Mesenchymal stem cell (in vitro differentiated cells and primary cell): ENCODE measurements at places on chromosomes 1 and 21.
A peak's percentile ranks its signal among the peaks of the same experiment; 100 is the strongest.

- DNase-seq = no peak
Observed at GRCh38 chr1:172578586-172578985, 45.6 kb downstream of the SUCO start.

- no peak for DNase-seq
Observed at GRCh38 chr1:218869276-218869675, 304.4 kb upstream of the LYPLAL1 start.

DNA sequence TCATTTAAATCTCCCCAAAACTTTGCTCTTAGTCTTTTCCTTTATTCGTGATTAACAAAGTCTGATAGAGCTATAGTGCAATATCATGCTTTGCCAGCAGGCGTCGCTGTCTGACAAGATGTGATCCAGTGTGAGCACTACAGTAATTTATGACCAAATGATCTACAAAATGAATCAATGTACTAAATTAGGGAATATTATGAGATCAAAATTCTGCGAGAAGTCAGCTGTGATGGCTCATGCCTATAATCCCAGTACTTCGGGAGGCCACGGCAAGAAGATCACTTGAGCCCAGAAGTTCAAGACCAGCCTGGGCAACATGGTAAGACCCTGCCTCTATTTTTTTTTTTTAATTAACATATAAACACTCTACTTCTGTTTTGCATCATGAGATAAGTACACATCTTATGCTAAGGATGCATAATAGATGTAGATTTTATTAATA lies 3.6 kb upstream of the SPSB1 start:
- DNase-seq = peak; percentile 77

DNA sequence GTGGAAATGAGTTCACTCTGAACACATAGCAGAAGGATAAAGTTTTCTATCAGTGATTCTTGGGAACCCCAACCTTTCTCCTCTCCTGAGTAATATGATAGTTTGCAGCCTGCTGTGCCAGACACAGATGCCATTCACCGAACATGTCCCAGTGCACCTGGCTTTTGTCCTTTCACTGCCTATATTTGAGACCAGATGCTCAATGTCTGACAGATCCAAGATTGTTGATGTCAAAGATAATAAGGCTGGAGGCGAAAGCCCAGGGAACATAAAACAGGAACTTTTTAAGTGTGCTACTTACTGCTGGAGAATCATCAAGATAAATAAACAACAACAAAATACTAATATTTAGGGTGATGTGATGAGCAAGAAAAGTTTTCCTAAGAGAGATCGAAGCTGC lies 139.3 kb downstream of the TIAM1 start:
- DNase-seq = no peak

DNA sequence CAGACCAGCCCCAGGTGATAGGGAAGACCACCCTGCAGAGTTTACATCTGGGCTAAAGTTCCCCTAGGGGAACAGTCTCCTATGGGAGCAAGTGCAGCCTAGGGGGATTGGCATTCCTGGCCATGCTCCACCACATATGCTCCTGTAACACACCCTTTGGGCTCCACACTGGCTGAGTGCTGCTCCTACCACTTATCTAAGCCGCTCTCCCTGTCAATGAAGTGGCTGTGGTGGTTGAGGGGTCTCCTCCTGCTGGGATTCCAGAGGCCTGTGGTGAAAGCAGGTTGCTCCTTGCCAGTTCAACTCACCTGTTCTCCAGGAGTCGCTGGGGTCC lies 51.1 kb downstream of the COL24A1 start:
- no peak for DNase-seq

- DNase-seq = peak; percentile 94
Observed at GRCh38 chr1:163069142-163069541, at the start of gene RGS4. Gene RGS4 (plus strand): TSS chr1:163069361. CDS start chr1:163069485, 124 bp downstream.

DNA sequence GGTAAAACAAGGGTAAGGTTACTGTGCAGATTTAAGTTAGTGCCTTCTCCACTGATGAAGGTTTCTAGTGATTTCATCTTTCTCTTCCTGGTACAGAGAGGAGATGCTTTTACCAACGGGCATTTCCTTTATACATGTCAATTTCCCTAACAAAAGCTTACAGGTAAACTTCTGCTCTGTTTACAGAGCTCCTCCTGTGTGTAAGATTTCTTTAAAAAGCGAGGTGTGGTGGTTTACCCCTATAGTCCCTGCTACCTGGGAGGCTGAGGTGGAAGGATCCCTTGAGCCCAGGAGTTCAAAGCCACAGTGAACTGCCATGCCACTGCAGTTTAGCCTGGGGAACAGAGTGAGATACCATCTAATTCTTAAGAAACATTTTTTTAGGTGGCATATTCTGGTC lies 40.7 kb upstream of the GORAB start:
- no peak for DNase-seq

- peak; percentile 67 for DNase-seq
Observed at GRCh38 chr1:230878591-230878990, 10.3 kb upstream of the C1orf198 start.

DNA sequence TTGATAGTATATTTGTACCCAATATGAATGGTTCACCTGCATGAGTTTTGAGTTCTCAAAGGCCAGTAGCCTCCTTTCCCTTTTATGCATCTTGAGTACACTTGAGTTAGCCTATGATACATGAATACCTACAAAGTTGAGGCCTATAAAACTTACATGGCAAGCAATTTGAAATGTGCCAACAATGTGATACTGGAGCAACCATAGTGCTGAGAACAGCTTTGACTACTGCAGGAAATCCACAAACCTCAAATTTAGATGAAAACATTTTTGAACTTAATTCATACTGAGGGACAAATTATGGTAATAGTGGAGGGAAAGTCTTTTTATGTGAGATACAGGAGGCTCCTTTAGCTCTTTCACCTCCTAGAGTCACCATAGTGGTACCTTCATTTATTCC lies 37.4 kb downstream of the LEPR start:
- DNase-seq = no peak

DNA sequence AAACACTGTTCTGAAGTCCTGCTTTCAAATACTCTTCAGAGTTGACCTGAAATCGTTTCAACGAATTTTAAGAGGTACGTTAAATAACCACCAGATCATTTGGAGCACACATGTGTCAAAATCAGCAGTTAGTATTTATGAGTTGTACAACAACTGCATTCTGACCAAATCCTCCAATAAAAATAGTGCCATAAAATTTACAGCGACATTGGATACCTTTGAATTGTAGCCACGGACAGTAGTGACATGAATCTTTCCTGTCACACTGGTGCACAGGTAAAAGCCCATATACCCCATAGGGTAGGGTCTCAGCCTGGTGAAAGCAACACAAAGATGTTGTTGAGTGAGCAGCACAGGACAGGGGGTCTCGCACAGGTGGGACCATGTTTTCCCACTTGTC lies 121.5 kb downstream of the CLIC6 start:
- no peak for DNase-seq

DNA sequence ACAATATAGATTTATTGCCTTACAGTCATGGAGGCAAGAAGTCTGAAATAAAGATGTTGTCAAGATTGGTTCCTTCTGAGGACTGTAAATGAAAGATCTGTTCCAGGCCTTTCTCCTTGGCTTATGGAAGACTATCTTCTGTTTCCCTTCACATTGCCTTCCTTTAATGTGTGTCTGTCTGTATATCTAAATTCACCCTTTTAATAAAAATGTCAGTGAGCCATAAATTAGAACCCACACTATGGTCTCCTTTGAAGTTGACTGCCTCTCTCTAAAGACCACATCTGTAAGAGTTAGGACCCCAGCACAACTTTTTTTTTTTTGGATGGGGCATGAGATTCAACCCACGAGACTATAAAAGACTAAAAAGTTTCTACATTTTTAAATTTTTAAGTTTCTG lies 305.8 kb downstream of the KCNT2 start:
- no peak for DNase-seq

- no peak for DNase-seq
Observed at GRCh38 chr1:60982539-60982938, 99.8 kb upstream of the NFIA start.

GRCh38 chr1:55718758-55719671 lies 503.9 kb upstream of the USP24 start:
- DNase-seq = peak; percentile 99

DNA sequence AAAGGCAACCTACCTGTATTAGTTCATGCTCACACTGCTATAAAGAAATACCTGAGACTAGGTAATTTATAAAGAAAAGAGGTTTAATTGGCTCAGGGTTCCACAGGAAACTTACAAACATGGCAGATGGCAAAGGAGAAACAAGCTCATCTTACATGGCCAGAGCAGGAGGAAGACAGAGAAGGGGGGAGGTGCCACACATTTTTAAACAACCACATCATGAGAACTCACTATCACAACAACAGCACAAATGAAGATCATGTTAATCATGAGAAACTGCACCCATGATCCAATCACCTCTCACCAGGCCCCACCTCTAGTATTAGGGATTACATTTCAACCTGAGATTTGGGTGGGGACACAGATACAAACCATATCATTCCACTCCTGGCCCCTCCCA lies 90.6 kb upstream of the KCTD3 start:
- peak; percentile 60 for DNase-seq

- no peak for DNase-seq
Observed at GRCh38 chr1:230391776-230392535, 34.2 kb downstream of the PGBD5 start.

DNA sequence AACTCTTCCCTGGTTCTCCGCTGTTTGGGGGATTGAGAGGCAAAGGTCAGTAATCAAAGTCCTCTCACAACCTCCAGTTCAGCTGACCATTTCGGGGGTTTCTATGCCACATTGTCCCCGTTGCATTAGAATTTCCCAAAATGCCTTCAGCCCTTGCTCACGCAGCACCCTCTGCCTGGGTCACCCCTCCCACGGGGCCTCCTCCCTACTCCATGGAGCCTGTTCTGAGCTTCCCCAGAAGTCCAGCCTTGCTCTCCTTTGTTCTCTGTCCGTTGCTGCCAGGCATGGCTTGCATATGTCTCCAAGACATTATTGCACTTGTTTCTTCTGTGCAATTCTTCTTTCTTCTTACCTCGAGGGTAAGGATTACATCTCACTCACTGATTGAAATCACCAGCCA lies 16.5 kb downstream of the DMRTB1 start:
- no peak for DNase-seq

- no peak for DNase-seq
Observed at GRCh38 chr1:86865973-86866637, 47.8 kb downstream of the SELENOF start.

GRCh38 chr21:25573409-25574206 lies 33.7 kb downstream of the MRPL39 start:
- peak; percentile 93 for DNase-seq

GRCh38 chr1:243286409-243287122 lies 30.7 kb downstream of the SDCCAG8 start:
- DNase-seq = peak; percentile 54

DNA sequence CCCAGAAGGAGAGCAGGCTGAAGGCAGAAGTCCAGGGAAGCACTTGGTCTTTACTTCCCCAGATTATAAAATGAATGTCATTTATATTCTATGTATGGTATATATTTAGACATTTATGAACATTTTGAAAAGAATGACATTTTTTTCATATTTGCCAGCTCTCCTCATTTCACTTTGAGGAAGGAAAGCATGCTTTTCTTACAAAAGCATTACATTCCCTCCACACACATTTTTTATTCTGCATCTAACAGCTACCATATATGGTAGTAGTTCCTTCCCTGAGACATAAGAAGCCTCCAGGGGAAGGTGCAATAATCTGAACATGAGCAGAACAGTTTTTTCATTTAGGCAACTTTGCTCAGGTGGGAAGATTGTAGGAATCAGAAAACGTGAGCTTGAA lies 94.0 kb downstream of the LRRC7 start:
- no peak for DNase-seq

DNA sequence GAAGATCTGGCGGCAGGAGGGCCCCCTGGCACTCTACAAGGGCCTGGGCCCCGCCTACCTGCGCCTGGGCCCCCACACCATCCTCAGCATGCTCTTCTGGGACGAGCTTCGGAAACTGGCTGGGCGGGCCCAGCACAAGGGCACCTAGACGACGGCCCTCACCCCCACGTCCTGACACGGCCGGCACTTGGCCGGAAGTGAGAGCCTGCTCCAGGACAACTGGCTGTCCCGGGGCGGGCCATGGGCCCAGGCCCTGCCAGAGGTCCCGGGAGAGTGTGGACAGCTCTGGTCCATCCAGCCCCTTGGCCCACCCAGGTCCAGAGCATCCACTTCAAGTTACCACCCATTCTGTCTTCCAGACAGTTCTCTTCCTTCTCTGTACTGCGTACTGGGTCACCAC lies 3.0 kb upstream of the TMEM82 start:
- DNase-seq = no peak

- no peak for DNase-seq
Observed at GRCh38 chr1:5333291-5333690, 658.9 kb downstream of the NPHP4 start.
